Stimulated activated CD4-positive, alpha-beta T cell treated with anti-CD3 and anti-CD28 coated beads, Interleukin-1b, Interleukin-23, amount 100 ng/mL, for 4 hours (primary cell): ENCODE measurements at places on chromosomes 11 and 22.

- no peak for DNase-seq
Measured at GRCh38 chr22:35170716-35171697, 86.3 kb upstream of the HMGXB4 start.

DNA sequence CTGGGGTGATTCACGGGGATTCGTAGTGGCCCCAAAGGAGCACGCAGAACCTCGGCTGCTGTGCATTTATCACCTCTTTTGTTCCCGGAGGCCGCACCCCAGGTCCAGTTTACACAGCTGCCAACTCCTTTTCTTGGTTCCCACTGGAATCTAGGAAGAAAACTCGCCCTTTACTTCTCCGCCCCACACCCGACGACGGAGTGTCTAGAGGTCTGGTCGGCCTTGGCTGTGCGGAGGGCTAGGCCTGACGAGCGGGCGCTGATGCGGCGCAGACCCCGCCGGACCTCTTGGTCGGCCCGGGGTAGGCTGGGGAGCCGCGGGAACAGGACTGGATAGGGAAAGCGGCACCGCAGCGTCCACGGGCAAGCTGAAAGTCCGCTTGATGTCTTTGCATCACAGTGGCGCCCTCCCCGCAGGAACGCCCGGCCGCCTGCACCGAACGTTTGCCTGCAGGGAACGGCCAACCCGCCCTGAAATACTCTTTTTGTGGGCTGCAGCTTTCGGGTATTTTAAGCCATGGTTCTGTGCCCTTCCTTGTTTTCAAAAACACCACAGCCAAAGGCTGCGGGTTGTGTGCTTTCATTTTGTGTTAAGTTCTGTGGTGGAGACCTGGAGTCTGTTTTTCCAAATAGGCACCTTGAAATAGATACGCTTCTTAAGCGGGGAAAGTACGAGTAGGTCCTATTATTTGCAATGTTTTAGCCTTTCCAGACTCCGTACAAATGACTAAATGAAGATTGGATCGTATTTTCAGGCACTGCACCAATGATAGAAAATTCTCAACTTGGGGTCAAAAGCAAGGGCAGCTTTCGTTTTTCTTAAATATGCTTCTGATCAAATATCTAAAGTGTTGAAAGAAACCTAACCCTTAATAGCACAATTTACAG lies 829 bp upstream of the ZBED5 start:
- no peak for DNase-seq

DNA sequence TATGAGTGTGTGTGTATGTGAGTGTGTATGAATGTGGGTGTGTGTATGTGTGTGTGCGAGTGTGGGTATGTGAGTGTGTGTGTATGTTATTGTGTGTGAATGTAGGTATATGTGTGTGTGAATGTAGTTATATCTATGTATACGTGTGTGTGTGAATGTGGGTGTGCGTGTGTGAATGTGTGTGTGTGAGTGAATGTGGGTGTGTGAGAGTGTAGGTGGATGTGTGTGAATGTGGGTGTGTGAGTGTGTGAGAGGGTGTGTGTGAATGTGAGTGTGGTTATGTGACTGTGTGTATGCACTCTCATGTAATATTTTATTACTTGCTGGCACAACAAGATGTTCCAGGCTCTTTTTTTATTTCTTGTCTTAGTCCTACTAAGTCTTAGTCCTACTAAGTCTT lies 513.4 kb upstream of the B3GAT1 start:
- no peak for DNase-seq

- no peak for DNase-seq
Measured at GRCh38 chr11:22130462-22131053, 62.3 kb upstream of the ANO5 start.

- no peak for DNase-seq
Measured at GRCh38 chr11:64644647-64645275, 53.7 kb downstream of the SLC22A12 start.

DNA sequence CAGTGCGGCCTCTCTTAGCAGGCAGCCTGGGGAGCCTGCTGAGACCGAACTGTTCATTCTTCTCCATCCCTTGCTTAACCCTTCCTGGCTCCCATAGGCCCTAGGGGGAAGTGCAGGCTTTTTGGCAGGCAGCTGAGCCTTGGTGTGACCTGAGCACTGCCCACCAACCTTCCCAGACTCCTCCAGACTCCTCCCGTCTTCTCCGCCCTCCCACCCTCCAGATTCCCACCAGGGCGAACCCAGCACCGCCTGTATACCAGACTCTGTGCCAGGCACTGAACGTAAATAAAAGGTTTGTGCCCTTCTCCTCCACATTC lies 7.9 kb downstream of the RELT start:
- no peak for DNase-seq

GRCh38 chr22:42856179-42856864 lies 751 bp downstream of the ARFGAP3 start:
- peak; percentile 37 for DNase-seq

- no peak for DNase-seq
Measured at GRCh38 chr11:78469896-78470295, 52.3 kb upstream of the GAB2 start.

DNA sequence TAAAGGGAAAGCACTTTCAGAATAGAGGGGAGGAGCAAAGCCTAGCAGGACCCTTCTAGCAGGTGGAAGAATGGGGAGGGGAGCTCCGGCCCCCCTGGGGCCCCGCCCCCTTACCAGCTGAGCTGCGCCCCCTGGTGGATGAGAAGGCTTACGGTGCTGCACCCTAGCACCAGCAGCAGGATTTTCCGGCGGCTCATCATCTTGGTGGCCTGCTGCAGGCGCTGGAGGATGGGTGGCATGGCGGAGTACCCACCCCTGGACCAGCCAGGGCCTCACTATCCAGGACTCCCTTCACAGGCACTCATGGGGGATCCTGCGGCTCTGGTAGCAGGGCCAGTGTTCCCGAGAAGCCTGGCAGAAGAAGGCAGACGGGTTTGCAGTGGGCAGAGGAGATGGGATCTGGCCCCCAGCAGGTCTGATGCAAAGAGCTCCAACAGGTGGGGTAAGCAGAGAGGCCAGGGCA lies 3.8 kb downstream of the GAL3ST3 start:
- DNase-seq, result peak; percentile 86

- DNase-seq, result no peak
Measured at GRCh38 chr11:40129266-40129665, 1330.2 kb downstream of the LRRC4C start.

GRCh38 chr22:30441088-30441487 lies 15.5 kb downstream of the MTFP1 start:
- no peak for DNase-seq

DNA sequence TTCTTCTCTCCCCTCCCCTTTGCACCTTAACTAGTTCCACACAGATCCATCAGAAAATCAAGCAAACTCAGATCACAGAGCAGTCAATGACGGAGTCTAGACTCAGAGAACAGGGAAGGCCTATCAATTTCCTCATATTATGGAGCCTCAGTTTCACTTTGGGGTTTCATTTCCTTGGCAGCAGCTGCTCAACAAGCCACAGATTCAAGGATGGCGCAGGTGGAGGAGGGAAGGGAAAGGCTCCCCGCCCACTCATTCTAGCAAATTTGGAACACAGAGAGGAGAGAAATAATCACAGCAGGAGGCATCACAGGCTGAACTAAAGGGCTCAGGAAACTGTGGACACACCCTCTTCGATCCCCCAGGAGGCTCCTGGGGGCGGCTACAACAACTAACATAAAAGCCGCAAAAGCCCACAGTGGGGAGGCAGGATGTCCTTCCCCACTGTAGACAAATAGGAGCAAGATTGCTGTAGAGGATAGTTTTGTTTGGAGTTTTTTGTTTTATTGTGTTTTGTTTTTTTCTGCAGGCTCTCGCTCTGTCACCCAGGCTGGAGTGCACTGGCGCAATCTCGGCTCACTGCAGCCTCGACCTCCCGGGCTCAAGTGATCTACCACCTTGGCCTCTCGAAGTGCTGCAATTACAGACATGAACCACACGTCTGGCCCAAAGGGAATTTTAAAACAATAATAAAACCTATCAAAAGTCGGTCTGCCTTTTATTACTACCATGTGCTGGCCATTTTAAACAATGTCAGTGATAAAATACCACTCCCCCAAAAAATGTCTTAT lies 3.4 kb downstream of the PLAAT3 start:
- no peak for DNase-seq

- no peak for DNase-seq
Measured at GRCh38 chr11:65651589-65652510, 10.9 kb downstream of the RELA start.

DNA sequence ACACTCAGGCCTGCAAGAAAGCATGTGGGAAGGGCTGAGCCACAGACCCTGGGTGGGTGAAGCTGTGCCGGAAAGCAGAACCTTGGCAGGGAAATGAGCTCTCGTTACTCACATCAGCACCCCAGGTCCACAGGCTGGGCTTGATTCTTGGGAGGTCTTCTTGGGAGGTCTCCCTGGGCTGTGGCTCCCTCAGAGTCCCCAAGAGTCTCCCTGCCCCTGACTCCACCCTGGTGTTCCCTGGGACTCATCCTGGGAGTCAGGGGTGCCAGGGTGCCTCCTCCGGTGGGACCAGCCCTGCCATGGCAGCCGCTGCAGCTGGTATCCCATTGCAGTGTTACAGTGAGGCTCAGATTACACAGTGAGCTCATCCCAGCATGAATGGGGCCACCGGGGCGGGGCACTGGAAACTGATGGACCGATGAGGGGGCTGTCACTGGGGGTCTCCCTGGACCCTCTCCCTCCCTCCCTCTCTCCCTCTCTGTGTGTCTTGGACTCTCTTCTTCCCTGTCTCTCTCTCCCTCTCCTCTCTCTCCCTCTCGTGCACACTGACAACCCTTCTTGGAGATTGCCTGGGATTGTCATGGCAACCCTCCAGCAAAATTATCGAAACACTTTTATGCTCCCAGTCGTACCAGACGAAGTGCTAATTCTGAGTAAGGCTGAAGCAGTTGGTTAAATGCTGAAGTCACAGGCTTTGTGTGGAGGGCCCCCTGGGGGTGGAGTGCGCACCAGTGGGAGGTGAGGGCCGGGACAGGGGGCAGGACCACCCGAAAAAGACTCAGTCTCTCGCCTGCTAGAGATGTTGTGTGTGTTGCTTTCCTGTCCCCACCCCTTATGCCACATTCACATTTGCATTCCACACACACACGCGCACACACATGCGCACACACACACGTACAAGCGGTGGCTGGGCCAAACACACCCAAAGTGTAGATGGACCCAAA lies 8.6 kb upstream of the C11orf96 start:
- no peak for DNase-seq

DNA sequence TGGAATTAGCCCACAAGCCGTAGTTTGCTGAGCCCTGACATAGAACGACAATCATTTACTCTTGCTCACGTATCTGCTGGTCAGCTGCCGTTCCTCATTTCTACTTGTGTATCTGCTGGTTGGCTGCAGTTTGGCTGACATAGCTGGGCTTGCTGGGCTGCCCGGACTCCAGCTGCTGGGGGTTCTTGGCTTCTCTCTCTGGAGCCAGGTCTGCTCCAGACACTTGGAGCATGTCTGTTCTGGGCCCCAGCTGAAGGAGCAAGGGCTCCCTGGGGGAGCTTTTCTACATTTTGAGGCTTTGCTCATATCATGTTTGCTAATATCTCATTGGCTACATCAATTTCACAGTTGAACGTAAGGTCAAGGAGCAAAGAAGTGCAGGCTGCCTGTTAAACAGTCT lies 47.3 kb downstream of the PRDM11 start:
- no peak for DNase-seq

DNA sequence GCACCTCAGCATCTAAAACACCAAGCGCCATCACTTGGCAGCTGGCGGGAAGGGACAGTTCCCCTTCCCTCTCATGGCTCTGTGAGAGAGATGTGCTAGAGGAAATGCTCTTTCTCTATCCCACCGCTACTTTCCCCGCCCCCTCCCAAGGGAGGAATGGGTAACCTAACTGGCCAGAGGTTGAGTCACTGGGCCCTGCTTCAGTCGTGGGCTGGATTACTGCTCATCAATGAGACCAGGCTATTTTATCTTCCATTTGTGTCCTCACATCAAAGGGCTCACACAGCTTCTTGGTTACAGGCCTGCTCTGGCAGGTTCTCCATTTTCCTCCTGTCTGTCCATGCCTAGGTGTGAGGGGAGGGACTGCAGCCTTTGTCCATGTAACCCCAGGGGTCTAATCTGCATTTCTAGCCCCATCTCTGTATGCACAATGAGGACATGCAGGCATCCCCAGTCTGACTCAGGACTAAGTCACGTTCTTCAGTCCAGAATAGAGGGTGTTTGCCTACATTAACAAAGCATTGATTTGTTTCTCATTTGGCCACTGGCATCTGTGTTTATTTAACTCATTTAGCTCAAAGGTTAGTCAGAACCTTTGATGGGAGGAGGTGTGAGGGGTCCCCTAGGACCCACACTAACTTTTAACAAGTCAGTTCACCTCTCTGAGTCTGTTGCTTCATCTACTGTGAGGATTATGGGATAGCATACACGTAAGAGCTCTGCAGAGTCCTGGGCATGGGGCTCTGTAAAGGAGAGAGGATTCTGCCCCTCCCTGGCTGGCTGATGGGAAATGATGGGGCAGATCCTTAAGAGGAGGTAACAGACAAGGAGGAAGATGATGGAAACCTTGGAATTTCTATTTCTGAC lies 99.1 kb downstream of the XRRA1 start:
- no peak for DNase-seq

GRCh38 chr11:68321293-68322051 lies 9.1 kb downstream of the LRP5 start:
- DNase-seq, result no peak

- DNase-seq, result no peak
Measured at GRCh38 chr11:32030875-32031503, 59.9 kb upstream of the RCN1 start.

DNA sequence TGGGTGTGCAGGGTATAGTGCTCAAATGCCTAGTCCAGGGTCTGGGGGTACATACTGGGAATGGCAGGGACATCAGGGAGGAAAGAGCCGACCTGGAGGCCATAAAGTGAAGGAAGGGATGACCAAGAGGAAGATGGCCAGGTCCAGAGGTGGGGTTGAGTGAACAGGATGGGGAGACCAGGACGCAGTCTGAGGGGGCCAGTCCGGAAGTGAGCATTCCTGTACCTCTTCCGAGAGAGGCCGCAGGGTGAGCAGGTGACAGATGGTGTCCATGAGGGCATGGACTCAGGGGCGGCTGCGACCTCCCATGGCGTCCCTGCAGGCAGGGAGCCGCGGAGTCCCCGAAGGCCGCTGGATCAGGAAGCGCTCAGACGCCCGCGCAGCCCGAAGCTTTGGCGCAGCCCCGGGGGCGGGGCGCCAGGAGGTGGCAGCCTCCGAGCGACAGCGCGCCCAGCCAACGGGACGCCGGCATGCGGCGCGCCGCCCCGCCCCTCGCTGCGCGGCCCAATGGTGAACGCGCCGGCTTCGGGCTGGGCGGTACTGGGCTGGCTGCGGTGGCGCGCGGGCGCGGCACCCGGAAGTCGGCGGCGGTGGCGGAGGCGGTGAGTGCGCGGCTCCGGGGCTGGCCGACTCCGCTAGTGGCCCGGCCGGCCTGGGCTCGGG lies at the start of gene TANGO2:
TANGO2 (plus strand) TSS at position 578 of the 663 bp plus-strand sequence. CDS start 15,689 bp downstream, outside the sequence.
- peak; percentile 93 for DNase-seq

DNA sequence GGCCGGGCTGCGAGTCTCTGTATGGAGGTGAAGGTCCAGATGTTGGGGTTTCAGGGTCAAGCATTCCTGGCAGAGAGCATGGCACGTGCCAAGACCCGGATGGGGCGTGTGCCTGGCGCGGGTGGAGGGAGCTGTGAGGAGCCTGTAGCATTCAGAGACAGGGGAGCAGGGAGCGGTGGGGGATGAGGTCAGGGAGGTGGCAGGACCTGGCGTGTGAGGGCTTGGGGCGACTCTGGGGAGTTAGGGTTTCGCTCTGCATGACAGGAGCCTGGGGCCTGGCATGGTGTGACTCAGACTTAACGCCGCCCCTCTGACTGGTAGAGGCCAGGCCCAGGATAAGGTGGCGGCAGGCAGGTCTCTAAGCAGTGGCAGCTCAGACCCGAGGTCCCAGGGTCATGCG lies 103.0 kb downstream of the KCNQ1 start:
- DNase-seq, result no peak
